MG63 (cell line): ENCODE measurements at places on chromosomes 5 and 9. TPM values are rescaled to one million over a fixed set of nuclear protein-coding genes. Genes with fewer than 3 reads are reported as not detected.

CDH10 gene
- 0.89 and 1.6 TPM in 2 replicates for total RNA-seq

SPINK4 gene
- not detected in 2 replicates for total RNA-seq

WDR55 gene
- 28.8 and 38.9 TPM in 2 replicates for total RNA-seq

ARID3C gene
- 0.16 TPM in 1 of 2 replicates, not detected in the other for total RNA-seq

DNA sequence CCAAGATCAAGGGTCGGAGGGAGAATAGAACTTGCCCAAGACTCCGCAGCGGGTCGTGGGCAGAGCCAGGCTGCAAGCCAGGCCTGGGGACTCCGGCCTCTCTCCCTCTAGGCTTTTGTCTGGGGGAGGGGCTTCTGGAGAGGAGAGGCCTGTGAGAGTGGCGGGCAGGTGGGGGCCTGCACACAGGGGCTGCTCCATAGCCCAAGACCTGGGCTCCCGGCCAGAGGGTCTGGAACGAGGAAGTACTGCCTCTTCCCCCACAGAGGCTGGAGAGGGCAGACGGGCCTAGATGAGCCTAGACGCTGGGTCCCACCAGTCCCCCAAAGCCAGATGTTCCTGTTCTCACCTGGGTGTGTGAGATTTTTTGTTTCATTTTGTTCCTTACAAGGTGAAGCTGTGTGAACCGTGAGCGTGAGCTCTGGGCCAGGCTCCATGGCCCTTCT, 5.2 kb upstream of the ST6GALNAC6 start:
- no peak for DNase-seq

DNA sequence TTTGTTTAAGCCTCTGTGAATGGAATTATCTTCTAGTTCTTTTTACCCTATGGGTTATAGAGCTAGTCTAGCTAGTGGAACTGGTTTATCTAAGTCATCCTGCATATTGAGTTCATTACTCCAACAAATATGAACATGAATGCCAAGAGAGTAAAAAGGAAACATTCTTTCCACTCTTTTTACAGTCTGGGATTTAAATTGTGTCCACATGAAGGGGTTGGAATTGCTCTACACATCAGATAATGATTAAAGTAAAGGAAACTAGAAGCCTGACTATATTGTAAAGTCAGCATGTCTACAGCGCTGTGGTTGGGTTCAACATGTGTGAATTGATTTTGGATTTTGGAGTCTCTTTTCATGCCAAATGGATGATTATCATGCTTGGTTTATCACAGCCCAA, 173.1 kb downstream of the CCDC171 start:
- DNase-seq: no peak

DNA sequence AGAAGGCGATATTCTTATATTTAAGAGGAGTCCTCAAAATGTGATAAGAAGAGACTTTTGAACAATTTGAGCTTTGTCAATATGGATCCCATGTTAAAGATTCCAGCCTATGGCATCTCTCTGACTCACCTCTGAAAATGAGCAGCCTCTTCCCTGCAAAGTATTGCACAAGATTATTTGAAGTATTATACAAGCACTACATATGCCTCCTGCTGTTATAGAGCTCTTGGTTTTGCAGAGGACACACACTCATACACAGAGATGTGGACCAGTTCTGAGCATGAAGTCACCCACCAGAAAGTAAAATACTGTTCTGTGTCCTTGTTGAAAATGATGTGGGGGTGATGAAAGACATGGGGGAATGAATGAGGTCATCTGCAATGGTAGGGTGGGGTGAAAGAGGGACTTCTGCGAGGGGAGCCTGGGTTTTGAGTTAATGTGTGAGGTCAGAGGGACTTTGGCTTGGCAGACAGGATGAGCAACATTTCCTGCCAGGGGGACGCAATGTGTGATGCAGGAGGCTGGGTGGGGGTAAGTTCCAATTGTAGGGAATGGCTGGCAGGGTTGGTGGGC, 25.8 kb downstream of the FBXL7 start:
- no peak for DNase-seq

- DNase-seq: no peak
Measured at GRCh38 chr5:9015260-9015936, 530.5 kb downstream of the SEMA5A start.

GRCh38 chr5:112492291-112492690, 73.2 kb upstream of the EPB41L4A start:
- DNase-seq: peak; percentile 74

DNA sequence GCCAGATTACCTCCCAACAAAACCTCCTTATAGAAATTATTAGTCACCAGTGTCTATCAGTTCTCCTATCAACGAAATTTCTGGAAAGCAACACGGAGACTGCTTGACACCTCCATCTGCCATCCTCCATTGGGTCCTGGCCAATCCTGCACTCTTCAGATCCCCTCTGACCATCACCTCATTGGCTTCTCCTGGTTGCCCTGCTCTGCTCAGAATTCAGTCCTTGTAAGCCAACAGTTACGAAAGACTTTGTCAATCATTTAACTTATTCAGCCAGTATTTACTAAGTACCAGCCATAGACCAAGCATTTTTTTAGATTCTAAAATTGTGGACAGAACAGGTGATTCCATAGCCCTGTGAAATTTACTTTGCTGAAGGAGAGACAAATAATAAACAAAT, 228.5 kb downstream of the MARCHF11 start:
- DNase-seq: no peak

GRCh38 chr5:122736086-122736845, 38.6 kb upstream of the SNX2 start:
- no peak for DNase-seq
